Stromal cell of bone marrow (primary cell): ENCODE measurements at places on chromosomes 5 and 9.

GRCh38 chr5:14143841-14144585 is 871 bp downstream of the TRIO start:
- DNase-seq: no peak

- no peak for DNase-seq
These were observed 25.3 kb upstream of the TLR4 start for GRCh38 chr9:117678871-117679270.

- no peak for DNase-seq
These were observed 2.3 kb upstream of the DNLZ start for GRCh38 chr9:136365775-136366222.

DNA sequence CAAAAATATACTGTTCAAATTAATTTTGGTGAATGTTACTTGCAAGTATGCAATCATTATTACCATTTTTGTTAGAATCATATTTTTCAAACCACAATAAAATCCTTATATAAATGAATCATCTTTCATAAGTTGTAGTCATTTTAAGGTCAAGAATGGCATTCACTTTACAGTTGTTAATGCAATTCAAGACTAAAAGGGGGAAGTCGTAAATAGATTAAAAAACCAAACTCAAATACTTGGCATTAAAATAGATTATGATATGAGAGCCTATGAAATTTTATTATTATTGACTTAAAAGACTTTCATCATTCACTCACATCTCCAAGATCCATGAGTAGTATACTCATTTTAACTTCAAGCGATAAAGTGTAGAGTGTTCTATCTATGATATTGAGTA is 11.6 kb downstream of the CDH9 start:
- no peak for DNase-seq

GRCh38 chr9:4082948-4083347 is 216.9 kb downstream of the GLIS3 start:
- no peak for DNase-seq
